ENCODE measurements at places on chromosomes 3 and 15. TPM values are rescaled to one million over a fixed set of nuclear protein-coding genes. Genes with fewer than 3 reads are reported as not detected.

FILIP1L gene
- total RNA-seq, result 17.5 TPM

GRAMD1C gene
- 28.4 TPM for total RNA-seq

PHC3 gene
- total RNA-seq, result 47.6 TPM

PRR20G gene
- total RNA-seq, result not detected

MYO5A gene
- 45.1 TPM for total RNA-seq

SKOR1 gene
- total RNA-seq, result 2.2 TPM

SNRK gene
- 180 TPM for total RNA-seq

TMEM212 gene
- total RNA-seq, result not detected

FBXO40 gene
- total RNA-seq, result not detected

CCDC9B gene
- 28.6 TPM for total RNA-seq

CMTM7 gene
- 9.8 TPM for total RNA-seq

ERICH6 gene
- total RNA-seq, result not detected

HHLA2 gene
- total RNA-seq, result not detected

DHX36 gene
- total RNA-seq, result 25.8 TPM

HACD2 gene
- 33.1 TPM for total RNA-seq

DAZL gene
- total RNA-seq, result not detected

GPR27 gene
- total RNA-seq, result 2.9 TPM

ATP13A5 gene
- total RNA-seq, result 4.4 TPM

CYP1A2 gene
- not detected for total RNA-seq

SIDT1 gene
- total RNA-seq, result 0.19 TPM

EXD1 gene
- total RNA-seq, result not detected

MEIS2 gene
- total RNA-seq, result 17.3 TPM

GPR176 gene
- 1.6 TPM for total RNA-seq

ISG20 gene
- 4.3 TPM for total RNA-seq

CTDSPL2 gene
- total RNA-seq, result 54.2 TPM

SLC30A4 gene
- 5.4 TPM for total RNA-seq

TNNC1 gene
- total RNA-seq, result 6.3 TPM

TGFBR2 gene
- total RNA-seq, result 67.8 TPM

CHRFAM7A gene
- 0.11 TPM for total RNA-seq

CMC1 gene
- 2.4 TPM for total RNA-seq

C3orf85 gene
- not detected for total RNA-seq

LINGO1 gene
- total RNA-seq, result 0.42 TPM

OR5K2 gene
- not detected for total RNA-seq
